ENCODE measurements at places on chromosomes 16 and 17.

DNA sequence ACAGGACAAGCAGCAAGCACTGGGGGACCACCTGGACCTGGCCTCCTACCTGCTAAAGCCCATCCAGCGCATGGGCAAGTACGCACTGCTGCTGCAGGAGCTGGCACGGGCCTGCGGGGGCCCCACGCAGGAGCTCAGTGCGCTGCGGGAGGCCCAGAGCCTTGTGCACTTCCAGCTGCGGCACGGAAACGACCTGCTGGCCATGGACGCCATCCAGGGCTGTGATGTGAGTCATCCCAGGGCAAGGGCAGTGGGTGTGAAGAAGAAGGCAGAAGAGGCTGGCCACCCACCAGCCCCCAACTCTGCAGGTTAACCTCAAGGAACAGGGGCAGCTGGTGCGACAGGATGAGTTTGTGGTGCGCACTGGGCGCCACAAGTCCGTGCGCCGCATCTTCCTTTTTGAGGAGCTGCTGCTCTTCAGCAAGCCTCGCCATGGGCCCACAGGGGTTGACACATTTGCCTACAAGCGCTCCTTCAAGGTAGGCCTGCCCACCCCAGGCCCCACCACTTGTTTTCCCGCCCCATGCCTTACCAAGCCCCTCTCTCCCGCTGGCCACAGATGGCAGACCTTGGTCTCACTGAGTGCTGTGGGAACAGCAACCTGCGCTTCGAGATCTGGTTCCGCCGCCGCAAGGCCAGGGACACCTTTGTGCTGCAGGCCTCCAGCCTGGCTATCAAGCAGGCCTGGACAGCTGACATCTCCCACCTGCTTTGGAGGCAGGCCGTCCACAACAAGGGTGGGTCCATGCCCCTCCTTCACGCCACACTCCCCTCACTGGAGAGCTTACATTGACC is 7.3 kb downstream of the PLEKHG4 start:
- DNase-seq = no peak

GRCh38 chr16:54199487-54200160 is 87.0 kb downstream of the IRX3 start:
- DNase-seq = no peak

DNA sequence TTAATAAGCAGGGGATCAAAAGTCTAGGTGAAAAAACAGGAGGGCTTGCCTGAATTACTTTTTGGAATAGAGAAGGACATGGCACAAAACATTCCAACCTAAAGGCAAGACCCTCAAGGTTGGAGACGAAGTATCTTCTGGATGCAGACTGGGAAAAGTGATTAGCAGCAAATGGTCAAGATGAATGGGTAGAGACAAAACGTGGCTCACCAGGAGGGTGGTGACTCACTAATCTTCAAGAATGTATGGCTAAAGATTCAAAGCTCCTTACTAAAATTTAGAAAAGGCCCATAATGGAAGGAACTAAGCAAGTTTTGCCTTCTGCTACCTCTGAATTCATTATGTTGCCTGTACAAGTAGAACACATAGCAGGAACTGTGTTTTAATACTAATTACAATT is 469.5 kb upstream of the RBFOX1 start:
- no peak for DNase-seq

DNA sequence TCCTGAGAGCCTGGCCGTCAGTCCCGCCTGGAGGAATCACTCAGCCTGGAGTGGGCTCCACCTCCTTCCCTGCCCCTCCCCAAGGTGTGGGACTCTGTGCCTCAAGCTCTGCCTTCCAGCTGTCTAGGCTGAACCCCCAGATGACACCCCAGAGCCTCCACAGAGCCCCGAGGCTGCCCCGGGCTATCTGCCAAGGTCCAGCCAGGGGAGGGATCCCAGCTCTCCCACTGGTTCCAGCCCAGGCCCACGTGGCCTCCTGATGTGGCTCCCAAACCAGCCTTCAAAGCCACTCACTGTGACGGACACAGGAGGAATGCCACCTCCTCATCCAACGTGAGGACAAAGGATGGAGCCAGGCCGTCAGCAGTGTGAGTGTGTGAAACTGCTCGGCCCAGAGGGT is 45.6 kb upstream of the ENPP7 start:
- no peak for DNase-seq

DNA sequence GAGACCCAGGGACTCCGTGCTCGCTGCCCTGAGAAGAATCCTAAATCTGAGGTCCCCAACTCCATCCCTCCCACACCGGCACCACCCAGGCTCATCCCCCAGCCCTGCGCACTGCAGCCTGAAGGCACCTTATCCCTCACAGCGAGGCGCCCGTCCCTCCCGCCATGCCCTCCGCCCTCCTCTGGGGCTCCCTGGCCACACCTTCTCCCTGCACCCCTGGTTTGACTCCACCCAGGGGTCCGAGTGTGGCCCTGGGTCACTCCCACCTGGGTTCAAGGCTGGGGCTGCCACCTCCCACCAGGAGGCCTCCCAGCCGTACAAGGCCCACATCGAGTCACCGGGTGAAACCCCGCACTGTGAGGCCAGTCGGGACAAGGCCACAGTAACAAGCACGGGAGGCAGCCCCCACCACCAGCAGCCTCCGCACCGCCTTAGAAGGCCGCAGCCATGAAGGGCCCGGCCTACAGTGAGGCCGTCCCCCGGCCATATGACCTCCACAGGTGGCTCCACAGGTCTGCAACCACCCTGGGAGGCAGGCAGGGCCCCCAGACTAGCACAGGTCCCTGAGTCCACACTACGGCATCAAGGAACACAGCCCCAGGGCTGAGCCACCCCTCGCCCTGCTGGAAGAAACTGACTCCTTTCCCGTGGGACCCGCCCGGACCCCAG is 8.3 kb downstream of the HAGH start:
- no peak for DNase-seq

- DNase-seq = no peak
These were observed 3.5 kb downstream of the ZNF213 start for GRCh38 chr16:3138342-3138741.
